Glutamatergic neuron (in vitro differentiated cells): ENCODE measurements at places on chromosomes 12 and 14.

GRCh38 chr14:54778618-54779345 lies 123.8 kb downstream of the GCH1 start:
- no peak for DNase-seq

DNA sequence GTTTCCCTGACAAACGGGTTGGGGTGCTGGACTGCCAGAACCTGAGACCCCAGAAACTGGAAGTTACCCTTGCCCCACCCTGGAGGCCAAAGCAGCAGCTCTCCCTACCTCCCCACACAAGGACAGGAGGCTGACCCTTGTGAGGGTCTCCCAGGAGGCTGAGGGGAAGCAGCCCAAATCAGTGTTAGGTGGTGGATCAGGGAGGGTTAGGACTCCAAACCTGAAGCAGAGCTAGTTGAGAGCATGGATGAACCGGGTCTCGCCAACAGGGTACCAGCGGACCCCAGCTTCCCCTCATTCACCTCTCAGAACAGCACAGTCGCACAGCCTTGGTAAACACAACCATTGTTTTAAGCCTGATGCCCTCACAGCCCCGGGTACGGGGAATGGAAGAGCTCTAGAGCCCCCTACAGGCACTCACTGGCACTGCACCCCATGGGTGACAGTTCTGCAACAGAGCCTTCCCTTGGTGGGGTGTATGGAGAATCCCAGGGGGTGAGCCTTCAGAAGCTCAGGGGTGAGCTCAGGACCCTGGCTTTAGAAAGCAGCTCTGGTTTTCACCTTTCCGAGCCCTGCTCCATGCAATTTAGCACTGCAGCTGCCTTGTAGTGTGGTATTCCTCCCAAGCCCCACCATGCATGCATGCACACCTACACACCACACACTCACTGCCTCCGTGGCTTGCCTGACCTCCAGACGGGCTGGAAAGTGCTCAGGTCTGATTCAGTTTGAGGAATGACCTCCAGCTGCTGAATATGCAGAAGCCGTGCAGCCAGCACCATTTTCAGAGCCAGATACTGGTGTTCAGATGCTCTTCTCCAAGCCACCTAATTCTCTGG lies 11.2 kb downstream of the ESRRB start:
- DNase-seq, result peak; percentile 87

- no peak for DNase-seq
These were observed 19.5 kb downstream of the FOXN4 start for GRCh38 chr12:109289551-109289950.

DNA sequence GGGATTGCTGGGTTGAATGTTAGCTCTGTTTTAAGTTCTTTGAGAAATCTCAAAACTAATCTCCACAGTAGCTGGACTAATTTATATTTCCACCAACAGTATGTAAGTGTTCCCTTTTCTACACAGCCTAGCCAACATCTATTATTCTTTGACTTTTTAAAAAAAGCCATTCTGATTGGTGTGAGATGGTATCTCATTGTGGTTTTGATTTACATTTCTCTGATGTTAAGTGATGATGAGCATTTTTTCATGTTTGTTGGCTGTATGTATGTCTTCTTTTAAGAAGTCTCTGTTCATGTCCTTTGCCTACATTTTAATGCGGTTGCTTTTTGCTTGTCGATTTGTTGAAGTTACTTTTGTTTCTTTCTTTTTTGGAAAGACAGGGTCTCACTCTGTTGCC lies 301.1 kb upstream of the OR4E1 start:
- no peak for DNase-seq

GRCh38 chr12:92943482-92944250 lies 14.6 kb upstream of the EEA1 start:
- DNase-seq, result no peak

- DNase-seq, result no peak
These were observed 264.7 kb upstream of the PRICKLE1 start for GRCh38 chr12:42854208-42854607.

- no peak for DNase-seq
These were observed 16.9 kb upstream of the AICDA start for GRCh38 chr12:8629486-8630033.

- DNase-seq, result no peak
These were observed 66.0 kb downstream of the EGLN3 start for GRCh38 chr14:33884916-33885315.

- no peak for DNase-seq
These were observed 1.8 kb upstream of the CKAP4 start for GRCh38 chr12:106249411-106250135.

- no peak for DNase-seq
These were observed 190.2 kb upstream of the CAND1 start for GRCh38 chr12:67078957-67079356.

DNA sequence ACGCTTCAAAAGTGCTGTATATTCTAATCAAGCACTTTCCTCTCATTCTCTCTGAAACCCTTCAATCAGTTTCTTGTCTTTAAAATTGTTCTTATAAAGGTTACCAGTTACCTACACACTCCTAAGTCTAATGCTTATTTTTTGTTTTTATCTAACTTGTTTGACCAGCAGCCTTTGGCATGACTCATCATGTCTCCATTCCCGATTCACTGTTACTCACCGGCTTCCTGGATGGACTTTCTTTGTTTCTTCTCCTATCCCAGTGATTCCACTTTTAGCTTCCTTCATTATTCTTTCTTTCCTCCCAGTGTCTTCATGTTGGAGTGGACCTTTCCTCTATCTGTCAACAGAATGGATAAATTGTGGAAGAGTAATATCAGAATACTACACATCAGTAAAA lies 368.6 kb upstream of the CCDC196 start:
- no peak for DNase-seq

GRCh38 chr14:67572608-67573007 lies 27.5 kb downstream of the PIGH start:
- DNase-seq, result no peak

DNA sequence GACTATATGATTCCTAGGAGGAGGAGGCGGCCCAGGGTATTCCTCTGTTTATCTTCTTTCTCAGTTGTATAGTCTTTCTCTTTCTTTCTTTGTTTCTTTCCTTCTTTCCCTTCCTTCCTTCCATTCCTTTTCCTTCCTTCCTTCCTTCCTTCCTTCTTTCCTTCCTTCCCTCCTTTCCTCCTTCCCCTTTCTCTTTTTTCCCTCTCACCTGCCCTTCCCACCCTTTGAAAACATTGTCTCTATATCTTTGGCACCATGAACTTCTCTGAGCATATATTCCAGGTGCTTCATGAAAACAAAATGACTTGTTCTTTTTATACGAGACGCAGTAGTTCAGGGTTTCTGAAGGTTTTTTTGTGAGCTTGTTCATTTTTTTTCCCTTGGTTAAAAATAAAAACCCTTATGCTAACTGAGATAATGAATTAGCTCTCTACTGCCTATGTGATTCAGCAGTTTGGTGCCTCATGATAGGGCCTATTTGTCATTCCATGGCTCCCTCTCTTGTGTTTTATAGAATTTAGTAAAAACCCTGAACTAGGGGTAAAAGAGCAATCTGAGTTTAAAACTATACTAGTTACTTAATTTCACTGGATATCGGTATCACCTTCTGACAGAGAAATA lies 3.2 kb upstream of the TESPA1 start:
- DNase-seq, result no peak

DNA sequence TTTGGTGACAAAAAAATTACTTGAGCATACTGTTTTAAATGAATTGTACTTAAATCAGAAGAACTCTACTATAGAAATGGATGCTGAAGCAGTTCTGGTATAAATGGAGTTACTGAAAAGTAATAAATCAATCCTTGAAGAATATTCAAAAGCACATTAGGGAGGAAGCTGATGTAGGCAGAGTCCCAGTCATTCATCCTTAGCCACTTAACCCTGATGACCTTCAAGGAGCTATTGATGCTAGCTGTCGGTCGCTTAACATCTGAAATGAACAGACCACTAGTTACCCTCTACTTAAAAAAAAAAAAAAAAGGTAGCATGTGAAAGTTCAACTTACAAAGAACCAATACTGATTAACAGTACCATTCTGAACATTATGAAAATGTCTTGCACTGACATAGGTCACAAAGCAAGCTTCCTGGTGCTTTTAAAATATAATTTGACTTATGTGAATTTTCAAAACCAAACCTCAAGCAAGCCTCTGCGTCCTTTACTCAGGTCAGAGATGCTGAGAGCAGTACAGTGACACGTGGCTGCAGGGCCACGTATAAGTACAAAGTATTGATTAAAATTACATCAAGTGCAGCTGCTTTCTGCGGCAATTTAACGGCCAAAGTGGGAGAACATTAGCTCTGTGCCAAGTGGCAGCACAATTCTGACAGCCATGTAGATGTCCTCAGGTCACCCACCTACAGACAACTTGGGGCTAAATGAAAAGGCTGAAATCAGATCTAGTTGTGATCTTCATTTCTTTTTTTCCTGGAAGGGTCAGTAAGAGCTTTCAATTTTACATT lies 18.1 kb downstream of the PPM1H start:
- peak; percentile 26 for DNase-seq

GRCh38 chr12:45572114-45572513 lies 157.4 kb upstream of the ARID2 start:
- DNase-seq, result no peak

GRCh38 chr14:27881646-27882045 lies 884.9 kb upstream of the FOXG1 start:
- no peak for DNase-seq

DNA sequence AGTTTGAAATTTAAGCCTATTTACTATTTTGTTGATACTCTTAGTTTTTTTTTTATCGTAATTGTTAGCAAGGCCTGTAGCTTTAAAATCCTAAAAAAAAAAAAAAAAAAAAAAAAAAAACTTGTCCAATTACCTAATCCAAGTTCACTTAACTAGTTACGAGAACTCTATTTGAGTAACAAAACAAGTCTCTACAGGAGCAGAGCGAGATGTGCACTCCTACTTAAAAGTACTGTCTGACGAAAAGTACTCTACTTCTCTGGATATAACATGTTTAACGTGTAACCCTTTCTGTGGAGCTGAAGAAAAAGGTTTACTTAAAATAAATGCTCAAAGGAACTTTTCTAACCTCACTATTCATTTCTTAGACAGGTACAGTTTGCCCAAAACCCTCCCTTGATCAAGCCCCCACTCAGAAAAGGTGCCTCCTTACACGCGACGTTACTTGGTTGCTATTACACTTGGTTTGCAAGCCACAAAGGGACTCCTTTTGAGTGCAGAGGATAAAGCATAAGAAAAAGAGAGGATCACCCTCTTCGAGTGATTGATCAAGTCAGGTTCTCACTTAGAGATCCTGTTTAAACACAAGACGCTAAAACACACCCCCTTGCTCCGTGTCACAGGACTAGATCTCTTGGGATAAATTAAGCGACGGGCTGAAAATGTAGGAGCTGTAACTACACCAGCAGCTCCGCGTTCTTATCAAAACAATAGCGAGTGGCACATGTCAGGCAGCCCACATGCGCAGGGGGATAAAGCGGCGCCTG lies 2.2 kb downstream of the BAZ1A start:
- no peak for DNase-seq

GRCh38 chr12:48002773-48003218 lies 1.5 kb downstream of the COL2A1 start:
- peak; percentile 77 for DNase-seq

DNA sequence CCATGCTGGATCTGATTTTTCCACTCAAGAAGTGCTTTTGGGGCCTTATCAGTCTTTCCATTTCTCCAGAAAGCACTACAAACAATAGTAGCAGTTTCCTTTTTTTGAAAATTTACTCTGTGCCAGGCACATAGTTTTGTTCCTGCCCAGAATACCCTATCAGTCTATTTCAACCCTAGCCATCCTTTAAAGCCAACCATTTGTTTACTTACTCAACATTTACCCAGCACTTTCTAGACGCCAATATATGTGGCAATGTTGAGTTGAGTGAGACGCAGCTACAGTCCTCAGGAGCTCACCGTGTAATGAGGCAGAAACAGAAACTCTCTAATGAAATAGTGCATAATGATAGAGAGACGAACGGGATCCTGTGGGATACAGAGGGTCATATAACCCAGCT lies 32.9 kb upstream of the CHST11 start:
- no peak for DNase-seq

- no peak for DNase-seq
These were observed 268.7 kb downstream of the ZFP36L1 start for GRCh38 chr14:68523989-68524725.

DNA sequence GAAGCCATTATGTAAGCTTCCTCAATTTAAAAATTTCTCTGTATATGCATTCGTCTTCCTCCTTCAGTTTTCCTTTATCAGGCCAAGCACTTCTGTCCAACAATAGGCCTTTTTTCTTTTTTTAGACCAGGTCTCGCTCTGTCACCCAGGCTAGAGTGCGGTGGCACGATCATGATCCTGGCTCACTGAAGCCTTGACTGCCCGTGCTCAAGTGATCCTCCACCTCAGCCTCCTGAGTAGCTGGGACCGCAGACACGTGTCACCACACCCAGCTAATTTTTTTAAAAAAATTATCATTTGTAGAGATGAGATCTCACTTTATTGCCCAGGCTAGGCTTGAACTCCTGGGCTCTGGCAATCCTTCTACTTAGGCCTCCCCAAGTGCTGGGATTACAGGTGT lies 25.8 kb downstream of the TAOK3 start:
- no peak for DNase-seq

DNA sequence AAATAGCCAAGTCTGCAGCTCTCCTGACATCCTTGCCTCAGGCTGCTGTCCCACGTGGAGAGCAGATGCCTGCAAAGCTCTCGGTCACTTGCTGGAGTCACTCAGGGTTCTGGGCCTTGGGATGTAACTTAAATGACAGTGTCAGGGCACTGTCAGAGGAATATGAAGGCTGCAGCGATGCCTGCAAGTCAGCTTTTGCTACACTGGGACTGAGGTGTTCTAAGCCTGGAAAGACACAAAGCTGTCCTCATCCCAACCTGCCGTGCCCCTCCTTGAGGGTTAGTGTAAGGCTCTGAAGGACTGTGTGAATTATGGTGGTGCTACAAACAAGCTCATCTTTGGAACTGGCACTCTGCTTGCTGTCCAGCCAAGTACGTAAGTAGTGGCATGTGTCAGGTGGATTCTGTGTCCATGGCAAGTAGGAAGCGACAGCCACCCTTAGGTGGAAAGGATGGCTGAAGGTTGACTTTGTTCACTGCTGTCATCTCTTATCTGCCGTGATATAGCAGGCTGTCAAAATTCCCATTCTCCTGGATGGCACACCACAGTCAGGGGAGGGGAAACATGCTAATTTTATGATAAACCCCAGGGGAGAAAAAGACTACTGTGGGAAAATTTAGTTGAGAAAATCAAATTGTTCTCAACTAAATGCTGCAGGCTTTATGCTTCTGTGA lies 79.9 kb downstream of the DAD1 start:
- DNase-seq, result no peak

- no peak for DNase-seq
These were observed 58.0 kb downstream of the LLPH start for GRCh38 chr12:66072566-66072965.

DNA sequence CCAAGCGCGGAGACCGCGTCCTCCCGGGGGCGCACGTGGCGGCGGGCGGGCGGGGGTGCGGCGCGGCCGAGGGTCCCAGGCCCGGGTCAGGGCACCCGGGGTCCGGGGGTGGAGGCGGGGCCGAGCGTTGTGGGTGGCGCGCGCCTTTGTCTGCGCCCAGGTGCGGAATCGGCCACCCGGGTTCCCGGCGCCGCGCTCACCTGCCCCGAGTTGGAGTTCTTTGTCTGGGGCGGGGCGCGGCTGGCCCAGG lies 50.1 kb downstream of the LRCOL1 start:
- peak; percentile 59 for DNase-seq

- no peak for DNase-seq
These were observed 222.6 kb upstream of the SYT1 start for GRCh38 chr12:78641837-78642423.
